ENCODE measurements at places on chromosomes 4 and X.

DNA sequence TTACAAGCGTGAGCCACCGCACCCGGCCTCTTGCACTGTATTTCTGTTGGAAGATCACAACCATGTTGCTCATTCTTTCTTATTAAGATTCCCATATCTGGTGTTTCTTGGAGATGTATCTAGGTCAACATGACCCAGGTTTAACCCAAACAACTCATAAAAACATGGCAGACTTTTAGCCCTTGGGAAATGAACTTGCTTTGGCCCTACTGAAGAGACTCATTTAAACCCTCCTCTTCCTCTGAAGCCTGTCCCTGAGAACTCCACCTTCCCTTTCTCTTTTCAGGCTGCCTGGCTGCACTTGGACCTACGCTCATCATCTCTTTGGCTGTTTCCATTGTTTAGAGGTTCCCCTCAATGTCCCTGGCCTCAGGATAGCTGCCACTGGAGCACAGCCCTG, 22.8 kb upstream of the OPN1LW start:
- DNase-seq, result no peak

- DNase-seq, result no peak
Measured at GRCh38 chr4:180925805-180926204, 1317.4 kb upstream of the TENM3 start.

- no peak for DNase-seq
Measured at GRCh38 chr4:130336585-130337217, 1240.7 kb downstream of the C4orf33 start.

GRCh38 chr4:126678618-126679017, 954.1 kb upstream of the INTU start:
- DNase-seq, result no peak

- no peak for DNase-seq
Measured at GRCh38 chrX:13906093-13906492, 89.2 kb upstream of the GPM6B start.

- no peak for DNase-seq
Measured at GRCh38 chrX:151816934-151817333, 82.4 kb downstream of the CNGA2 start.
